ENCODE measurements at places on chromosomes 6 and 20. TPM values are rescaled to one million over a fixed set of nuclear protein-coding genes. Genes with fewer than 3 reads are reported as not detected.
A peak's percentile ranks its signal among the peaks of the same experiment; 100 is the strongest.

DNA sequence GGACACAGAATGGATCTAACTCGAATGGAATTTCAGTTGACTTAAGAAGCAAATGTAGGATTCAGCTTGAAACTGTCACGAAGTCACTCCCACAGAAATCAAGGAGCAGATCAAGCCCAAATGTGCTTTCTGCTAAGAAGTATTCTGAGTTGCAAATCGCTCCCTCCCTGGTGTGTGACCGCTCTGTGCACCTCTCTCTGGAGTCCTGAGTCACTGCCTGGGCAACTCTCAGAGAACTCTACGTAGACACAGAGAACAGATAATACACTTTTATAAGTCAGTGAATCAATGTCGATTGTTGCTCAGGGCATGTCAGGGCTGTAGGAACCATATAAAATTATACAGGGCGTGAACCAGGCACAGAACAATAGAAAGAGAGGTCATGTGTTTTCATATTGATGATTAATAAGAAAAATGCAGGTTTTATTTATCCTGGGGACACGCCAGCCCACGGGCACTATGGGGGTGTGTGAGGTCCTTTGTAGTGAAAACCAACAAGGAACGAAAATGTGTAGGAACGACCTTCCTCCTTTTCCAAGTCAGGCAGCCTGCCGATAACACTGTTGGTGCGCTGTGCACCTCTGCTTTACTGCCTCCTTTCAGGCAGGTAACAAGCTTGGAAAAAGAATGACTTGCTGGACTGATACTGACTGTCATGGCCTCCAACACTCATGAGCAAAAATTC lies 248.1 kb upstream of the FOXQ1 start:
- no peak for DNase-seq

- no peak for DNase-seq
These were observed 454.0 kb downstream of the EYS start for GRCh38 chr6:65253041-65253440.

GTSF1L gene
- total RNA-seq: not detected

DNA sequence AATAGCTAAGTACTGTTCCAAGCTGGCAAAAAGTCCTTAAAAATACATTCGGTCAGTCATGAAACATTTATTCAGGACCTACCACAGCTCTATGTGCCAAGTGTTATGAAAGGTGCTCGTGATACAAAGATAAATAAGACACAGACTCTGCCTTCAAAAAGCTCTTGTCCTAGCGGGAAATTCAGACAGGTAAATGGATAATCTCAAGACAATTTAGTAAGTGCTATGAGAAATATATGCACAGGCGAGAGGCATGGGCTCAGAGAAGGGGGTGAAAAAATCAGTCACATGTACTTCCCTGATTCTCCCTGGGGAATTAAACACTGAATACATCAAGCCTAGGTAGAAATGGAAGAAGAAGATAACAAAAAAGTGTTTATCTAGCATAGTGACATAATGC lies 49.8 kb upstream of the HEY2 start:
- DNase-seq: no peak

GRCh38 chr6:153130515-153131036 lies 506 bp downstream of the RGS17 start:
- DNase-seq: no peak

- DNase-seq: no peak
These were observed 94.2 kb downstream of the FAM50B start for GRCh38 chr6:3943331-3943765.

- peak; percentile 31 for DNase-seq
These were observed 51.3 kb upstream of the GLP1R start for GRCh38 chr6:38997128-38997761.

TFAP2A gene
- total RNA-seq: 0.29 TPM

ZNFX1 gene
- total RNA-seq: 29.3 TPM

DNA sequence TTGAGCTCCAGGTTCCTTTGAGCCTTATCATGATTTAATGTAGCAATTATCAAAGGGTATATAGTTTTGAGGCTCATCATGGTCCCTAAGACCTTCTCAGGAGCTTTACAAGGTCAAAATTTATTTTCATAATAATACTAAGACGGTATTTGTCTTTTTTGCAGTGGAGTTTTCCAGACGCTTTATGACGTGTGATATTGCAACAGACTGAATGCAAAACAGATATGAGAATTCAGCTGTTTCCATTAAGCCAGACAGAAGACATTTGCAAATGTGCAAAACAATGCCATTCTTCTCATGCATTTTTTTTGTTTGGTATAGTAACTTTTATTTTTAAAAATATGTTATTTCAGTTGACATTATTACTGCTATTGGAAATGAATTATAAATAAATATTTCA lies 24.7 kb upstream of the CNKSR3 start:
- DNase-seq: no peak

GRCh38 chr6:75472885-75473284 lies 20.7 kb downstream of the FILIP1 start:
- DNase-seq: no peak

GRCh38 chr20:38759106-38759505 lies 10.8 kb downstream of the ACTR5 start:
- no peak for DNase-seq

GPX6 gene
- not detected for total RNA-seq

DNA sequence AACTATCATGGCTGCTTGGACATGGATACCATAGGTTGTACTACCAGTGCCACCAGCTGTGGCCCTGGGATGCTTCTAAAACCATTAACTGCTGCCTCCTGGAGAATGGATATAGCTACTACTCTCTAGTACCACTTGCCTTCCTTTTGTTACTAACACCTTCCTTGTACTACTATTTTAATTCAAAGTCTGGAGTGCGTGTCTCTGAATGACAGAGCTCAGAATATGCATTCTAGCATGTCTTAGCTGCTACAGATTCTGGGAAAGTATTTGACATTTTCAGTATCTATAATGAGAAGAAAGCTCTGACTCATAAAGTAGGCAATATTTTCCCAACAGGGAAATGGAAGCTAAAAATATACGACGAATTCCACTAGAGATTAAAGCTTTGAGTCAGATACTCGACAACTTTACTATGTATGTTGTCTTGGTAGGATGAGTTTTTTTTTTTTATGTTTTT lies 112.3 kb downstream of the PFDN4 start:
- DNase-seq: no peak

DAAM2 gene
- total RNA-seq: 18.2 TPM

SLC52A3 gene
- total RNA-seq: 18.6 TPM

- DNase-seq: no peak
These were observed 51.2 kb upstream of the AKIRIN2 start for GRCh38 chr6:87753131-87753685.

DNA sequence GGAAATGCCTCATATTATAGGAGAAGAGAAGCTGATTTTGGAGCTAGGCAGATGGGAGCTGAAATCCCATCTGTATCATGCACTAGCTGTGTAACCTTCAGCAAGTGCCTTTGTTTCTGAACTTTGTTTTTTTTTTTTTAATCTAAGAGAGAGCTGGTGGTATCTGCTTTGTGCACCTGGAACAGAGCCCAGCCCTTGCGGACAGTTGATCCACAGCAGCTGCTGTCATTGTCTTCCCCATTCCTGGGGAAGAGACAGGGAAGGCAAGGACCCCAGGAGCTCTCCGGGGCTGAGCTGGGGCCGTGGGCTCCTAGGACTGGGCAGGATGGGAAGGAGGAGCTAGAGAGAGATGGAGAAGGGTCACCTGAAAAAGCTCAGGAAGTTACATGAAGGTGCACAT lies 92.1 kb downstream of the SYNJ2 start:
- DNase-seq: no peak

RNF182 gene
- not detected for total RNA-seq

DNA sequence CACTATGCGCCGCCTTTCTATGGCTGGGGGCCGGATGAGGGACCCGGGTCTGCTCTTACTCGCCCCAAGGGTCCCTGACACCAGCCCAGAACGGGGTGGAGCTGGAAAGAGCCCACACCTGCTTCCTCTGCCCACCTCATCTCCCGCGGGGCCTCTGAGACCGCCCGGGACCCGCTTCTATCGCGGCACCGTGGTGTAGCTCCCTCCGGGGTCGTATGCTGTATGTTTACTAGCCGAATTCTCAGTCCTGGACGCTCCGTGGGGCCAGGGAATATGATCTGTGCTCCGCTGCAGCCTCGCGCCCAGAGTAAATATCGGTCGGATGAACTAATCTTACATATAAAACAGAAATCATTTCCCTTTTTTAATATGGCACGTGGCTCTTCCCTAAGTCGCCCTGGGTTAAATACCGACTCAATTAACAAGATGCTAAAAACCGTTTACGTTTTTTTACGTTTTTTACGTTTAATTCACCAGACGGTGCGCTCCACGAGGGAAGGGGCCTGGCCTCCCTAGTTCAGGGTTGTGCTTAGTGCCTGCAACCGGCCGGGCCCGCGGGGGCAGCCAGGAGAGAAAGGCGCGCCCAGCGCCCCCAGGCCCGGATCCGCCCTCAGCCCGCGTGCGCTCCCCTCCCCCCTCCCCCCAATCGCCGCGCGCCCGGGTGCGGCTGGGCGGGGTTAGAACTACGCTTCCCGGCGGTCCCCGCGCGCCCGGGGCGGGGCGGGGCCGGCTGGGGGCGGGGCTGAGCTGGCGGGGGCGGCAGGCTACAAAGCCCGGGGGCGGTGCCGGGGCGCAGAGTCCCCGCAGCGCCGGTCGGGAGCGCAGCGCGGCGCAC lies at the start of gene RBM38:
TSS of gene RBM38 (plus strand) at position 793 of the 835 bp plus-strand sequence. CDS start 186 bp downstream, outside the sequence.
- DNase-seq: peak; percentile 67

GRCh38 chr6:428047-428603 lies 36.6 kb downstream of the IRF4 start:
- no peak for DNase-seq

DNA sequence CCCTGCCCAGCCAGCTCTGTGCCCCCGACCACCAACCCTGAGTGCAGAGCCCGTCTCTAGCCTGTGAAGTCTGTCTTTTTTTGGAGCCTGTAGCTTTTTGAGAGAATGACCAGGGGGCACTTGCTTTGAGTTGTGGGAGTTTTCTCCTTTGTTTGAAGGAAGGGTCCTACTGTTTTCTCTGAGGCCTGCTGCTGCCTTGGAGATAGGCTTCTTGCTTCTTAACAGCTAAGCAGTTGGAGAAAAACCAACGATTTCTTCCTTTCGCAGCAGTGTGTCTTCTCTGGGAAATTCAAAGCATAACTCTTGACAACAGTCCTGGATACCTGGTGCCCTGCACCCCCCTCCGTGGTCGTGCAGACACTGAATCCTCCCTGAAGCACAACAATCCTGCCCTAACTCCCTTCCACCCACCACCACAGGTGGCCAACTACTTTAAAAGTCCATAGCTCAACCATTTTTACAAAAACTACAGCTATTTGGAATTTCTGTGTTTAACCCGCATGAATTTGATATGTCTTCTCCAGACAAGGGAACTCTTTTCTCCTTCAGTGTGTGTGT lies 61.0 kb downstream of the FAM50B start:
- DNase-seq: no peak

BFSP1 gene
- 1.2 TPM for total RNA-seq

- DNase-seq: no peak
These were observed 41.6 kb downstream of the IBTK start for GRCh38 chr6:82205930-82206392.

DNA sequence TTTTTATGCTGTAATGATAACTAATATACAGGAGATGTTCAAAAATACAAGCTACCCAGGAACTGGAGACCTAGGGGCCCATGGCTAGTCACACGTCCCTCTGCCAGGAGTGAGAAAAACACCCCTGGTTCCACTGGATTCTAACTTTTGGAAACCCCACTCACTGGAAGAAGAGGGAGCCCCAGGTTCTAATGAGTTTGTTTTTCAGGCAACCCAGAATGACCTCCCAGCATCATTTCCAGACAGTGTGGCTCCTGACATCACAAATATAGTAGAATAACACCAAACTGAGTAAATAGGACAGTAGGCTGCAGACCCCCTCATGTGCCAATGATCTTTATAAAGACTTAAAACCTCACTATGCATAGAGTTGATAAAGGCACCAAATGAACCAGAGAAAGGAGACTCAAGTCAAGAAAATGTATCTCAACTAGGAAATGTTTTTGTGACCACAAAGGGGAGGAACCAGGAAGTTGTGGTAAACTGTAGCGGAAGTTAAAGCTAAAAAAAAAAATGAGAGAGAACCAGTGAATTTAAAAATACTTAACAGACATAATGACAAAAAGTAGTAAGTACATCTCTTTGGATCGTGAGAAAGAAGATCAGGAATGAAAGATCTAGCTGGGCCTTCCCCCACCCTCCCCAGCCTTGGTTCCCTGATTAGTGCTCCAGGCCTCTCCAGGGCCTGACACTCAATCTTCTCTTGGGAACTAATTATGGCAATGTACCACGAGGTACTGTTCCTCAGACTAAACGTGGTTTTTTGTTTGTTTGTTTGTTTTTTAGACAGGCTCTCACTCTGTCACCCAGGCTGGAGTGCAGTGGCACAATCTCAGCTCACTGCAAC lies 19.8 kb downstream of the HLA-E start:
- DNase-seq: no peak
